ENCODE measurements at places on chromosomes 1 and 21.
A peak's percentile ranks its signal among the peaks of the same experiment; 100 is the strongest.

DNA sequence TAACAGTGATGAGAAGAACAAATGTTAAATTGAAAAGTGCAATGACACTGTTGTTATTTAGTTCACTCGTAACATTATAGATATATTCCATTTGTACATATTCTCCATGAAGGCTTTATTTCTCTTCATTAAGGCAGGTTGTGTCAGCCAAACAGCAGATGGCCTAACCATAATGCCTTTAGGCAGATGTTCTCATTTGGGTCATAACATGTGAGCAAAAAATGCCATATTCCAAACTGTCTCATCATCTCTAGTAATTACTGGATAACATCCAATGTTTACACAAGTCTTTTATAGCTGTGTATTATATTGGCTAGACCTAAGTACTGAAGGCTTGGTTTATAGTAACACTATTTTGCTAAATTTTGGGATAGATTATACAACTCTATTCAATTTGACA is 87.2 kb upstream of the CHODL start:
- DNase-seq = no peak

GRCh38 chr1:111541721-111542120 is 38.3 kb upstream of the ADORA3 start:
- DNase-seq = no peak

DNA sequence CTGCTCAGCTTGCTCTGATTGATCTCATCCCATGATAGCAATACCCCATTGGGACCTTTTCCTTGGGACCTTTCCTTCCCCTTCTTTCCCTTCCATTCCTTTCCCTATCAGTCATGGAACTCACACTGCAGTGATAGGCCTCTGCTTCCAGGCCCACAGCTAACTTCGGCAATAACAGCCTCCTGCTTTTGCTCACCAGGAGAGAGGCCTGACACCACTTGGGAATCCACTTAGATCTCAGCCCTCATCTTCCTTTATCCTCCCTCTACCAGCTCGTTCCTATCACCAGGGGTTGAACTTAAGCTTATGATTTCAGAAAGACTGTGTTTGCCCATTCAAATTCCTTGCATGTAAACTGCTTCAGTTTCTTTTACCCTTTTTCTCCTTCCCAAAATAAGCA is 11.0 kb upstream of the TIPRL start:
- no peak for DNase-seq

GRCh38 chr1:163163163-163163562 is 39.6 kb downstream of the RGS5 start:
- DNase-seq = no peak

DNA sequence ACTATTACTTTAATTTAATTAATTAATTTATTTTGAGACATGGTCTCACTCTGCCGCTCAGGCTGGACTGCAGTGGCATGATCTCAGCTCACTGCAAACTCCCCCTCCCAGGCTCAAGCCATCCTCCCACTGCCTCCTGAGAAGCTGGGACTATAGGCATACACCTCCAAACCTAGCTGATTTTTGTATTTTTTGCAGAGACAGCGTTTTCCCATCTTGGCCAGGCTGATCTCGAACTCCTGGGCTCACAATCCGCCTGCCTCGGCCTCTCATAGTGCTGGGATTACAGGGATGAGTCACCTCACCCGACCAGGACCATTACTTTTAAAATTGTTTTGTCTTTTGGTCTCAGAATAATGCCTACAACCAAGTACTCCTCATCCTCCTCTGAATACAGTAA is 15.6 kb downstream of the YY1AP1 start:
- no peak for DNase-seq

DNA sequence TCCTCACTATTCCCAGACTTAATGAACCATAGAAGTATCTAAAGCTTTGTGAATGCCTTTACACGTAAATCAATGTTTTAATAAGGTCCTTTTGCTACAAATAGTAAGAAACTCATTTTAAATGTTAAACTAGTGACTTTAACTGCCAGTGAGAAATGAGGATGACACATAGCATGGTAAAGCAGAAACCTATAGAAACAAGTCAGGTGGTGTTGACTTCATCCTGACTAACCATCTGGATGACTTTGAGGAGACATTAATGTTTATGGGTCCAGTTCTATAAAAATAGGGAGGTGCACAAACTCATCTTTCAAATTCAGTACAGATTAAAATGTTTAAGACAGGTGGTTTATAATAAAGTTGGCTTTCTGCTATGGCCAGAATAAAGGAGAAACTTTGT is 85.4 kb downstream of the COLGALT2 start:
- DNase-seq = no peak

DNA sequence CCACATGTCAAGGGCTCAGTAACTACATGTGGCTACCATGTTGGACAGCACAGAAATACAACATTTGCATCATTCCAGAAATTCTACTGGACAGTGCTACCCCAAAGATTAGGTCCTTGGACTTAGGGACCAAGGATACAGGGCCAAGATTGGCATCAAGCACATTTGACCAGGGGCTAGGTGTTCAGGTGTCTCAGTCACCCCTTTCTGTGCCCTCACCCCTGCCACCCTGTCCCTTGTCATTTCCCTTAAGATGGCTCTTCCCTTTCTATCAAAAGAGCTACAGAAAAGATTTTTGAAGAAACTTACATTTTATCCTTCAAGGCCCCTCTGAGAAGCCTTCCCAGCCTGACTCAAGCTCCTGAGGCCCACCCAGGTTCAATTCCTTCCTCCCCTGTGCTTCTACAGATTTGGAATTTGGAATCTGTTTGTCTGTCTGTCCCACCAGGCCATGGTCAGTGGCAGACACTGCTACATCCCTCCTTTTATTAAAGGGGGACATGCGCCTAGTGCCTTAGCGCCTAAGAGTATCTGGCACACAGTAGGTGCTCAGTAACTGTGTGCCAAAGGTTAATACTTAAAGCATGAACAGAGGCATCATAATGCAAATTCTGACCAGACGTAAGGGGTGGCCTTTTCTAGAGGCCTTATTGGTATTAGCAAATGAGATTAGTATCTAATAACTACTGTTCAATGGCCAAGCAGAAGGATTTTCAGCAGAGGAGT is 21.4 kb downstream of the CSF1 start:
- DNase-seq = no peak

DNA sequence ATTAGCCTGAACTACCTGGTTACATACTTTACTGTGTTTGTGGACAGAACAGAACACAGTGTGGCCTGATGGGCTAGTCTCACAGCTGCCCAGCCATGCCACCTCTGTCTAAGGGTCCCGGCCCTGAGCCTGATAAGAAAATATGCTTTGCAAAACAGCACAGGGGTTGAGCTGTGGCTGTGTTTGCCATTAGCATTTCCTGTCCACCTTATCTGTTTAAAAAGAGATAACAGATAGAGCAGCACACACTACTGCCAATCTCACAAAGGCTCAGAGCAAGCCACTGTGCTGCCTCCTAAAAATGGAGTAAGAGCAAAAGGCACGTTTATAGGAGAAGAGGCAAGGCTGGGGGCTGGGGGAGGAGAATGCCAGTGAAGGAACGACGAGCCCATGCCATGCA is 95.0 kb downstream of the SUSD4 start:
- no peak for DNase-seq

DNA sequence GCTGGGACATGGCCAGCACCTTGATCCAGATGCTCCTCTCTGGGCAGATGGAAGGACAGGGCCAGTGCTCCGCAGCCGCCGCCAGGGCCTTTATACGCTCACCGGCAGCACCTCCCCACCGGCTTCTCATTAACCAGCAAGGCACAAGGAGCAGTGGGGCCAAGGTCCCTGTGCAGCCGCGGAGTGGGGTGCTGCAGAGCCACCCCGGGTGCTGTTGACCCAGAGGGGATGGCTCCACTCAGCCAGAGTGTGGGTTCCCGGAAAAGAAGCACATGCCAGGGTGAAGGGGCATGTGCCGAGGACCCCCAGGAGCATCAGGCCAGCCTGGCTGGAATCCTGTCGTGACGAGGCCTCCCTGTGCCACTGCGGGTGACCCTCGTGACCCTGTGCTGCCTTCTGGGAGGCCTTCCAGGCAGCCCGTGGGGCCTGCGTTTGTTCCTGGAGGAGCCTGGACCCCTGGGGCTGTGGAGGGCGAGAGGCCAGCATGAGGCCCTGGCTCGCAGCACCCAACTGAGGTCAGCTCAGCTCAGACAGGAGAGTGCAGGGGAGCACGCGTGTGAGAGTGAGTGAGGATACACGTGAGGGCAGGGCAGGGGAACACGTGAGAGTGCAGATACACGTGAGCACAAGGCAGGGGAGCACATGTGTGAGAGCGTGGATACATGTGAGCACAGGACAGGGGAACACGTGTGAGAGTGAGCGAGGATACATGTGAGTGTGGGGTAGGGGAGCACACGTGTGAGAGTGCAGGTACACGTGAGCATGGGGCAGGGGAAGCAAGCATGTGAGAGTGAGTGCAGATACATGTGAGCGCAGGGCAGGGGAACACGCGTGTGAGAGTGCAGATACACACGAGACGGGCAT is at the start of gene FTCD:
Gene FTCD (minus strand): TSS at position 66 of the 864 bp plus-strand sequence. CDS start 56 bp downstream, at position 10.
- DNase-seq = no peak

DNA sequence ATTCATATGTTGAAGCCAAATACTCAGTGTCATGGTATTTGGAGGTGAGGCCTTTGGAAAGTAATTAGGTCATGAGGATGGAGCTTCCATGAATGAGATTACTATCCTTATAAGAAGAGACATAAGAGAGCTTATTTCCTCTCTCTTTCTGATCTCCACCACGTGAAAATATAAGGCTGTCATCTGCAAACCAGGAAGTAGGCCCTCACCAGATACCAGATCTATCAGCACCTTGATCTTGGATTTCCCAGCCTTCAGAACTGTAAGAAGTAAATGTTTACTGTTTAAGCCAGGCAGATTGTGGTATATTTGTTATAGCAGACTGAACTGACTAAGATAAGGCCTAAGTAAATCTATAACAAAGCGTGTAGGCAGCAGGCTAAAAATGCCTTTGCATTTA is 25.3 kb downstream of the RBM11 start:
- peak; percentile 40 for DNase-seq

GRCh38 chr1:9344426-9345200 is 51.9 kb downstream of the SPSB1 start:
- no peak for DNase-seq

- no peak for DNase-seq
These were observed 31.2 kb downstream of the TSEN15 start for GRCh38 chr1:184082541-184083415.

GRCh38 chr1:236063919-236064673 is 794 bp downstream of the NID1 start:
- DNase-seq = no peak

- no peak for DNase-seq
These were observed 250.3 kb upstream of the PROX1 start for GRCh38 chr1:213737398-213738035.

GRCh38 chr1:95622609-95623008 is 388.6 kb downstream of the RWDD3 start:
- DNase-seq = no peak

DNA sequence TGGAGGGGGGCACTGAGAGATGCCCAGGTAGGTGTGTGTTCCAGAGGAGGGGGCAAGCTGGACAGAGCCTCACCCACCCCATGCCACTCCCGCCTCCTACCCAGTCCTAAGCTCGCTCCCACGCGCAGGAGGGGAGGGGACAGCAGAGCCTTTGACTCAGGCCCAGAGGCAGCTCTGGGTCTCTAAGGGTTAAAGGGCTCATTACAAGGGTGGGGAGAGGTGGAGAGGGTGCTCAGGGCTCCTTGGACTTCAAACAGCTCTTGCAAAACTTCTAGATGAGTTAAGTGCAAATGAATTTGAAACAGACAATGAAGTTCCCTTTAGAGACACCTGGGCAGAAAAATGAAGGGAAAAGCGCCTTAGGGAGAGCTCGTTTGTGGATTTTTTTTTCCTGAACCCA is 104.2 kb upstream of the CASZ1 start:
- peak; percentile 70 for DNase-seq

DNA sequence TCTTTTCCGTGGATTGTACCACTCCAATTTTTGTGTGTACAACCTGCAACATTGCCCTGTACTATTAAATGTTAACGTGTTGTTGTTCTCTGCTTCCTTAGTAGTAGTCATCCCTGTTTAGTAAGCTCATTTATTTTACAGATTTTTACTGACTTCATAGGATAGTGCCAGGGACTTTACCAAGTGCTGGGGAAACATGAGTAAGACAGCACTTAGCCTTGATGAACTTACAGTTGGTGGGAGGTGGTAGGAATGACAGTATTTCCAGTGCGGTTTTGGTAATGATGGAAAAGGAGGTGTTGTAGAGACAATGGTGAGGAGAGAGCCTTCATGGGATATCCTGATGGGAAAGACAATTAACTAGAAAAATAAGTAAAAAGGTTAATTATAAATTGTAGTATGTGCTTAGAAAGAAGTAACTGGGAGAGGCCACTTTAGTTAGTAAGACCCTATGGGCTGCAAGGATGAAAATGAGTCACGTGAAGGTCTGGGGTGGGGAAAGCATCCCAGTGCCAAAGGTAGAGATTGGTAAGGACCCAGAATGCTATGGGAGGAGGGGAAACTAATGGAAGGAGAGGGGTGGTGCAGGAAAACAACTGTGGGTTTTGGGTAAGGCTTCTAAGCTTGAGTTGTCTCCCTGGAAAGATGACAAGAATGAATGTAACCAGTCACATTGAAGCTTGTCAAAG is 1.7 kb downstream of the RLF start:
- DNase-seq = no peak

- no peak for DNase-seq
These were observed 1.1 kb upstream of the SYNC start for GRCh38 chr1:32703479-32704291.

DNA sequence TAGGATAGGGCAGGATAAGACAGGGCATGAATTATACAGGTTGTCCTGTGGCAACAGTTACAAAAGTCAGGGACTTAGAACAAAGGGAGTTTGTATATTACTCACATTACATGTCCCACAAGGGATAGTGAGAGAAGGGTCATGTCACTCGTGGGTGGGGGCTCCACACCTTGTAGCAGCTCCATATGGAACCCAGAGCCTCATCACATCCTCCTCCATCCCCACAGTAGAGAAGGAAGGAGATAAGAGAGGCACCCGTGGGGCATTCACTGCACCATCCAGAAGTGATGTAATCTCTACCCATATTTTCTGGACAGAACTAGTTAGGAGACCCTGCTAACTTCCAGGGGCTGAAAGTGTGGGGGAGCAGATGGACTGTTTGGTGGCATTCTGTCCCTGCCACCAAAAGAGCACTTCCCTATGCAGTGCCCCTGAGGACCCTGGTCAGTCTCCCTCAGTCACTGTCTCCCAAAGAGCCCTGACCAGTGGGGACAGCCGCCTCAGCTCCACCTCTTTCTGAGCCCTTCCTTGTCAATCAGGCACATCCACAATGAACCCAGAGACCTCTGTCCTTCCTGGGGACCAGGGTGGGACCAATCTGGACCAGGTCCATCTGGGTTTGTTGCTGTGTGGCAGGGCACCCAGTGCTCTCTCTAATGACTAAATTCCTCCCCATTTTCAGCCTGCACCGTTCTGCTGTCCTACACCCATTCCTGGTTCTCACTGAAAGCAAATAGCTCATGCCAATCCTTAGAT is 154.8 kb upstream of the ETV3 start:
- DNase-seq = no peak

DNA sequence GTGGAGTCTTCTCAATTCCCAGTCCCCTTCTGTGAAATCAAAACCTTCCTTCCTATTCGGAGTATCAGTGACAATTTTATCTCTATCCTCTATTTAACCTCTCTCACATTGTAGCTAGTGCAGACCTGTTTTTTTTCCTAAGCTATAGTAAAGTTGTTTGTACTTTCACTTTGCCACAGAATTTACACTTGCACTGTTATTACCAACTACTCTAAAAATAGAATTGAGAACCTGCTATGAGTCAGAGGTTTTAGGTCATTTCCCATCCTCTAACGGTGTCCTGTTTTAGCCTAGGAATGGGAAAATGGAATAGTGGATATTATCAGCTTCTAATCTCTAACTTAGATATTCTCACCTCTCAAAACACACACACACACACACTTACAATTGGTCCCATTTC is 862.7 kb downstream of the NCAM2 start:
- no peak for DNase-seq
